ENCODE measurements at places on chromosomes 2 and 18.

DNA sequence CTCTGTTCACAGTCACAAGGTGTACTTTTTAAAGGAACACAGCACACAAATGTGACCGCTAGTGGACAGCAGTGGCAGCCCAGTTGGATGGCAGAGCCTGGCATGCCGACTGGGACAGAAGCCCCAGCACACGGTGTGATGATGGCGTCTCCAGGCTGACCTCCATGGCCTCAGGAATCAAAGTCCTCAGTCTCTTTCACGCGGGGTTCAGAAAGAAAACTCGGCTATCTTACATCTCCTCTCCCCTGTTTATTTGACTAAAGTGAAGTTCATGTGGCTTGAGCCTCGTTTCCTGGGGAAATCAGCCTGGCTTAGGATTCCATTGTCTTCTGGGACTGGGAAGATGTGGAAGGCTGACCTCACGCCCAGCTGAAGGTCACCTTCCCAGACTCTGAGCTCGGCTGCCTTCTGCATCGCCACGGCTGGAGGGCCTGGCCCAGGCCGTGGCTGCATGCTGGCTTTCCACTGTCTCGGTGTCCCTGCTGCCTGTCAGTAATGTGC lies 56.1 kb downstream of the ASAP2 start:
- peak; percentile 14 for DNase-seq

- peak; percentile 20 for DNase-seq
Observed at GRCh38 chr2:106863387-106863786, 22.6 kb downstream of the ST6GAL2 start.

- DNase-seq = no peak
Observed at GRCh38 chr2:109087055-109087663, 41.8 kb upstream of the SH3RF3 start.

GRCh38 chr18:48819276-48819675 lies 131.5 kb downstream of the SMAD7 start:
- DNase-seq = no peak

GRCh38 chr2:165902934-165903333 lies 50.6 kb downstream of the TTC21B start:
- no peak for DNase-seq

DNA sequence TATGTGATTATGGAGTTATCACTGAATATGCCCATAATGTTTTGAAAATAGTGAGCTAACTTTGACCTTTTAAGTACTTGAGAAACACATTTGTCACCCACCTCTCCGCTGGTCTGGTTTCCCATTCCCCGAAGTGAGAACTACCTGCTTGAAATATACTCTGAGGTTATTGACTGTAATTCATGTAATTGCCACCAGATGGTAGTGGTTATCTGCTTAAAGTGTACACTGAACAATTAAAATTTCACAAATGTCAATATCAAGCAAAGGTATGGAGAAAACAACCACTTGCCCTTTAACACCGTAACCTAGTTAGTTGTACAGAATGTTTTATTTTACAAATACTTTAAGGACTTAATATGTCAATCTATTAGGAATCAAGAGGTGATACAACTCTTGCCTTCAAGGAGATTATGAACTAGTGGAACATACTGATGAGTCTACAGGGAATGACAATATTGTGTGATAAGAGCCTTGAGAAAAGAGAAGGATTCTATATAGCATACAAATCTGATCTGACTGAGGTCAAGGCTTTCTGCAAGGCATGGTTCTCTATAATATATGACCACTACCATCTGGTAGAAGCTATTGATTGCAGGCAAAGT lies 316.8 kb upstream of the KCNH7 start:
- DNase-seq = peak; percentile 48

GRCh38 chr2:18132697-18133096 lies 254.2 kb downstream of the KCNS3 start:
- no peak for DNase-seq

DNA sequence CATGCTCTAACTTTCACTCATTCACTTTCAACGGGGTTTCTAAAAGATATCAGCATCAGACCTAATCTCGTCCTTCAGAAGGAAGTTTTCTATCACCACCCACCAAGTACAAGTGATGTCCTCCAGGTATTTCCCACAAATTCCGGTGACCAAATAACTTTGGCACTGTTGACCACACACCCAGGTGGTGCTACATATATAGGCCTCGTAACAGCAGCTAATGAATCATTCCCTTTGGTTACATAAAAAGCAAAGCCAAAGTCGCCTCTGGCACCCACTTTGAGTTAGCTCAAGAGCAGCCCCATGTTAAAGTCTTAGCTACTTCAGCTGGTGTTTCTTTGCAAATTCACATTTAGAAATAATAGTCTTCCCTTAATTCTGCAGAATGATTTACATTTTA lies 138.2 kb upstream of the OSR1 start:
- DNase-seq = no peak

GRCh38 chr2:15899751-15900493 lies 40.4 kb upstream of the MYCN start:
- DNase-seq = no peak

DNA sequence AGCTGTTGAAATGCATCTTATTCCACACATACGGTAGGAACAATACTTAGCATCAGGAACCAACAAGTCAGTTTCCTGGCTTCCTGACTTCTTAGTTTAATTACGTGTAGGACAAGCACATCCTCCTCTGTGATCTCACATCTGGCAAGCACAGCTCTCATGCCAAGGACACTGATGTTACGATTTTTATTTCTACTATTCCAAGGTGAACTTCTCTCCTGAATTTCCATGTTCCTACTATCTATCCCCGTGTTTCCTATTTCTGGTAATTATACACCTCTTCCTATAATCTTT lies 374.0 kb downstream of the NCKAP5 start:
- DNase-seq = no peak

DNA sequence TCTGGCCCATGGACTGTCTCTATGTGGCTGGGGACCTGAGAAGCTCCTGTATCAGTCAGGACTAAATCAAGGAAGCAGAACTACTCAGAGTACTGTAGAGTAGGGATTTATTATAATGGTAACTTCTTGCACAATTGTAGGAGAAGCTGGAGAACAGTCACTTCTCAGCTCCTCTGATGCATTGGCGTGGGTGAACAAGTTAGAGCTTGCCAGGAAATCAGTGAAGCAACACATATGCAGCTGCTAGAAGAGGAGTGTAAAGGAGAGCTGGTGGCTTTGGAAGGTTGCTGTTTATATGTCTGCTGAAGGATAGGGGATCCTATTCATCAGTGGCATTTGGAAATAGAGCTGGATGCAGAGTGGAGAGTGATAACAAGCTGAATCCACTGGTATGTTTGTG lies 215.5 kb upstream of the CWC22 start:
- DNase-seq = no peak

DNA sequence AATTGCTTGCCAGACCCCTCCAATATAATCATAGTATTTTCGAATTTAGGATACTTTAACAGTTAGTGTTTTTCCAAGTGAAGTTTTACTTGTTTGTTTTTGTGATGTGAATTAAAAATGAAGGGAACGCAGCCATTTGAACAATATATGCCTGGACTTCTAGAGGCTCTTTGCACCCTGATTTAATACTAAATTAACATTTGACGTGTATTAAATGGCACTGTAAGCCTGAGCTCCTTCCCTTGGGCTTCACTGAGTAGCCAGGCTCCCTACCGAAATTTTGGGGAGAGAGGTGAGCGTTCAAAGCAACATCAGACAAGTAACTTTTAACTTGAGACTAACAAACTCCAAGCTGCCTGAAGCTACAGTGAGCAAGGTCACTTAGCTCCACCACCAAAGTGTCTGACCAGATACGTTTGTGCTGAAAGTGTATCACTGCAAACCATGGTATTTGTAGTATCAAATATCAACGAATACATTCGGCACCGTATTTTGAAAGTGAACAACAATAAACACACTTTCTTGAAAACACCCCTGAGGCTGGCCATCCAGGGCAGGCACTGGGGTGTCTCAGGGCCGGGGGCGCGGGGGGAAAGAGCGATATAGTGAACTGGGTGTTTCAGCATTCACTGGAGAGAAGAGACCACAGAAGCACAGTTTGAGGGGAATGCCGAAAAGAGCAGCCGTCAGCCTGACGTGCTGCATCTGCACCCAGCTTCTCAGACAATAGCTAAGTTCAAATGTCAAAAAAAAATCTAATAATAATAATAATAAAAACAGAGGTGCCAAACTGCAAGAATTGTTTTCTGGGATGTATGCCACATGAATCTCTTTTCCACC lies 7.7 kb upstream of the POU3F3 start:
- DNase-seq = no peak

DNA sequence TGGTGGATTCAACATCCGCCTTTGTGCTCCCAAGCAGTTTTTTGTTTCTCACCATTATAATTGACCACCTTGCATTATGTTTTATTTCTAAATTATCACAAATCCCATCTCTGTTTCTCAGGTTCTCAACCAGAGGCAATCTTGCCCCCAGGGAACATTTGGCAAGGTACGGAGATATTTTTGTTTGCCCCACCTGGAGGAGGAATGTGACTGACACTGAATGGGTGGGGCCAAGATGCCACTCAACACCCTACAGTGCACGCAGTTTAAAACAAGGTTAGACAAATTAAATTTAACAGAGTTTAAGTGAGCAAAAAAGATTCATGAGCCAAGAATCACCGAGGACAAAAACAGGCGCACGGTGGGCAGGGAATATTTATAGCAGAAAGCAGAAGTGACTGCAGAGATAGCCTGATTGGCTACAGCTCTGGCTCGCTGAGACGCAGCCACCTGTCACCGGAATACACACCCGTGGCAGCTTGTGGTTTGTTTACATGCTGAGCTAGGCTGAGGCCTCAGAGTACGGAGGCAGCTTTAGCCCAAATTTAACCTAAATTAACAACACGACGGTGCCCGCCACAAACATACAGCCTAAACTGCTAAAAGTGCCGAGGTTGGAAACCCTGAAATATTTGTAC lies 150.0 kb upstream of the ALKAL2 start:
- DNase-seq = no peak

DNA sequence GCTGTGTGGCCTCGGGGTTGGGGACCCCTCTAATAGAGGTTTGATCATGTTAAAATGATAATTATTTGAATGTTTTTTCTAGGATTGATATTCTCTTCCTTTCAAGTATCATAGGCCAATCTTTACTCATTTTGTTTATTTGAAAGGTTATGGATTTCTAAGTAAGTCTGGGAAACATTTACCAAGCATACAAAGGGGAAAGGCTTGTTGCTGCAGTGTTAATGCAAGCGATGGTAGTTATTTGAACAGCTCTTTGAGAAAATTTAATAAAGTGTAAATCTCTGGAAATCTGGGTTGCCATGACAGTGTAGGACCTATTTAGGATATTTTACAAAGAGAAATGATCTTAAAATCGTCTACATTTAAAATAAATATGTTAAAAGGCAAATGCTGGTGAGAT lies 56.1 kb downstream of the SPTBN1 start:
- no peak for DNase-seq

- DNase-seq = no peak
Observed at GRCh38 chr2:41498781-41499180, 549.0 kb upstream of the PKDCC start.

DNA sequence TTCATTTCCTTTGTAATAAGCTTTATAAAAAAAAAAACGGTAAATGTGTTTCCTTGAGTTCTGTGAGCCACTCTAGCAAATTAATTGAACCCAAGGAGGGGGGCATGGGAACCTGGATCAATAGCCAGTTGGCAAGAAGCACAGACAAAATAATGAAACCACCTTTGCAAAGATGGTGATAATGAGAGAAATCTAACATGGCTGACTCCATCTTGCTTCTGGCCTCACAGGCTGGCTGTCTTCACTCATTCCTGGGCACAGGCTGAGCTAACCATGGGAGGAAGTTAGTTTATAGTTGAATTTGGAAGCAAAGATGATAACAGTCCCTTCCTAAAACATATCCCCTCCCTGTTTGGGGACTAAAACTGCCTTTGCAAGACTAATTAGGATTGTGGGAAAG lies 95.1 kb downstream of the B3GNT2 start:
- DNase-seq = no peak

GRCh38 chr2:158513841-158514240 lies 57.1 kb downstream of the PKP4 start:
- DNase-seq = no peak

DNA sequence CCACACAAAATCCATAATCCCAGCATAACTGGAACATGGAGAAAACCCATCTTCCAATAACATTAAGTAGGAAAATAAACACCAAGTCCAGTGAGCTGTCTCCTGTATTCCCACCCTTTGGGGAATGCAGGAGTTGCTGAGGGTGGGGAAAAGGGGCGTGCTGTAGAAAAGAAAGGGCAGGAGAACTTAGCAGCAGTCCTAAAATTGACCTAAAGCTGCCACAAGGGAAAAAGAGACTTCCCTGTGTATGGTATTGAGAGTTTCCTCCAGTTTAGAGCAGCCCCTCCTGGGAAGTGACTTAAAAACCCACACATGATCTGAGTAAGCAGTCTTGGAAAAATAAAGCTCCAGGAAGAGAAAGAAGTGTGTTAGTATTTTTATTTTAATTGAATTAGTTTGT lies 428.8 kb downstream of the THSD7B start:
- DNase-seq = no peak

GRCh38 chr2:118854507-118855345 lies 7.3 kb upstream of the EN1 start:
- peak; percentile 48 for DNase-seq

GRCh38 chr18:69839497-69839896 lies 108.2 kb downstream of the CD226 start:
- DNase-seq = no peak

GRCh38 chr2:233265899-233266431 lies 14.5 kb downstream of the ATG16L1 start:
- DNase-seq = no peak

GRCh38 chr18:37238282-37239108 lies 327.1 kb downstream of the CELF4 start:
- no peak for DNase-seq

GRCh38 chr2:198498516-198498915 lies 694.1 kb downstream of the PLCL1 start:
- DNase-seq = no peak

GRCh38 chr18:12597760-12598159 lies 60.1 kb downstream of the SPIRE1 start:
- no peak for DNase-seq

DNA sequence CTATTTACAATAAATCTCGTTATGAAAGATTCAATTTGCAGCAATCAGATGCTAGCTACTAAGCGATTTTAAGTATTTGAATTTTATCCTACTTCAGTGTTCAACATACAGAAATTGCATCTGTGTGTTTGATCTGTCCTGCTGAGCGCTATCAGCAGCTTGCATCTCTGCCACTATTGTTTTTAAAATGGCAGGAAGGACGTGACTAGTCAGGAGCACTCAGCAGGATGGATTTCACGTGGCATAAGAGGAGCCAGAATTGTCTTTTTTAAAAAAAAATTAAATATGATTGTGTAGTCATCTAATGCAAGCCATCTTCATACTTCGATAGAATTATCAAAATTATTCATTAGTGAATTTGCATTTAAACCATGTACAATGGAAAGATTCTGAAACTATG lies 2.8 kb upstream of the KLHL14 start:
- DNase-seq = no peak

DNA sequence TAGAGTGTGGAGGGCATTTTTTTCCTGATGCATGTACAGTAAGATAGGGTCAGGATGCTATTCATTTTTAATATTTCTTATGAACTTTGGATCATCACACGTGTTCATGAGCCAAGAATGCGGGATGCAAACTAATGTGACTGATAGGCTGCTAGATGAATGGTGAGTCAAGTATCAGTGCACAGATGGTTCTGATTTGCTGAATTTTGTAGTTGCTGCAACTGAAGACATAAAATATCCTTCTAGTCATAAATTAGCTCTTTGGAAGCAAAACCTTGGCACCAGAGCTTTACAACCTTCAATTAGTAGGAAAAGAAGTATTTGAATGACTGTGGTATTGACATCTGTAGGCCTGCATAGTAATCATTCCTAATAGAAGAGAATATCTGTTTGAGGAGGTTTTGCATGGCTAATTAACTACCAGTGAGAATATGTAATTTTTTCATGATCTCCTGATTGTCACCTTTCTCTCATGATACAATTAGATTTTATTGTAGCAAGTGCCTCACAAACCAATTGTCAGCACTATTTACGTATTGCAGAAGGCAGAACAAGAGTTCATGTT lies 94.0 kb downstream of the VRK2 start:
- no peak for DNase-seq
